Suppressor macrophage treated with lipopolysaccharide for 1 hour (primary cell): ENCODE measurements at places on chromosomes 6 and 20.
A peak's percentile ranks its signal among the peaks of the same experiment; 100 is the strongest.

- DNase-seq: peak; percentile 90
Measured at GRCh38 chr6:150229436-150230163, 86.8 kb downstream of the PPP1R14C start.

DNA sequence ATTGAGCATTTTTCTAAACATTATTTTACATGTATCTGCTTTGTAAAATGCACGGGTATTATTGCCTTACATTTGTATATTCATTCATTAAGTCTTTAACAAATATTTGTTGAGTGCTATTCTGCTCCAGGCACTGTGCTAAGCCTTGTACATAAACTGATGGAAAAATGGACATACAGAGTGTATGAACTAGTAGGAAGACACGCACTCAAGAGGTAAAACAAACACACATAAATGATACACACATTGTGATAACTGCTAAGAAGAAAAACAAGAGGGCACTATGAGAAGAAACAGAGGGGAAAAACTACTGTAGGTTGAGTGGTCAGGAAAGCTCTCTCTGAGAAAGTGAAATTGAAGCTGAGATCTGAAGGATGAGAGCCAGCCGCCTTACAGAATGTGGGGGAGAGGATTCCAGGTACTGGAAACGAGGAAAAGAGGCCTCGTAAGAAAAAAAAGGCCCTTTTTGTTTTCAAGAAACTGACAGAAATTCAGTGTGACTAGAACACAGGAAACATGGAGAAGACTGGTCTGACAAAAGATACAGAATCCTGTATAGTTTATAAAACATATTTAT is 117.5 kb downstream of the EYA4 start:
- DNase-seq: no peak

DNA sequence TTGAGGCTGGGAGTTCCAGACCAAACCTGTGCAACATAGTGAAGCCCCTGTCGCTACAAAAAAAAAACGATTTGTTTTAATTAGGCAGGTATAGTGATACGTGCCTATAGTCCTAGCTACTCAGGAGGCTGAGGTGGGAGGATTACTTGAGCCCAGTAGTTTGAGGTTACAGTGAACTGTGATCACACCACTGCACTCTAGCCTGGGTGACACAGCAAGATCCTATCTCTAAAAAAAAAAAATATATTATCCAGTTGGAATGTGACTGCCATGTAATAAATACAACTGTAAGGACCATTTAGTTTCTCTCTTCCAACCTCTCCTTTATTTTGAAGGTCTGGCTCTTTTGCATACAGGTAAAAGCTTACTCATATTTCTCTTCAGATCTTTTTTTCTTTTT is 571.5 kb downstream of the UTRN start:
- no peak for DNase-seq

DNA sequence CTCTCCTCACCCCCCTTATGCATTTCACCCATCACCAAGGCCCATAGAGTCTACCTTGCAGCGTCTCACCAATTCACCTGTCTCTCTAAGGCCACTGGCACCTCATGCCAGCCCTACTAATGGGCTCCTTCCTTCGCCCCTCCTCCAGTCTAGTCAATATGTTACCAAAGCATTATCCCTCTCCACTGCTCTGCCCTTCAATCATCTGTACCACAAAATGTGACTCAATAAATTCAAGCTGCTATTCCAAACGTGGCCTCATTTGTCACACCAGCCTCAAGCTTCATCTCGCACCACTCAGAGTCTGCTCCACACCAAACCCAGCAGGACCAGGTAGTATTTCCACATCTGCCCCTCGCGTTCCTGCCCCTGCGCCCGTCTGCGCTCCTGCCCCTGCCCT is 21.8 kb upstream of the RPS6KA2 start:
- no peak for DNase-seq

- no peak for DNase-seq
Measured at GRCh38 chr6:44826025-44826676, 438.6 kb downstream of the CDC5L start.

DNA sequence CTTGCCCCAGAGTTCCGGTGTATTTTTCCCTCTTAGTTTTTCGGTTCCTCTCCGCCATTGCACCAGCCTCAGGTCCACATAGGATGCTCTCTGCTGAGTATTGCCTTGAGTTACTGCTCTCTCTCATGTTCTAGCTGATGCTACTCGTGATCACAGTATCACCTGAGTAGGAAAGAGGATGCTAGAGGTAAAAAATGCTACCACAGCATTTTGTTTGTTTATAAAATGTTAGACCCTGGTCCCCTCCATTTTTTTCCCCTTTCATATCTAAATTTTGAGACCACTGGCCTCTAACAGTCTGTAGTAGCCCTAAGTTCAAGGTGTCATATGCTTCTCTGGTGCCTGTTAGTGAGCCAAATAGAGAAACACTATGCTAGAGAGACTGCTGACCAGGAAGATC is 175.5 kb downstream of the OR2B2 start:
- no peak for DNase-seq

DNA sequence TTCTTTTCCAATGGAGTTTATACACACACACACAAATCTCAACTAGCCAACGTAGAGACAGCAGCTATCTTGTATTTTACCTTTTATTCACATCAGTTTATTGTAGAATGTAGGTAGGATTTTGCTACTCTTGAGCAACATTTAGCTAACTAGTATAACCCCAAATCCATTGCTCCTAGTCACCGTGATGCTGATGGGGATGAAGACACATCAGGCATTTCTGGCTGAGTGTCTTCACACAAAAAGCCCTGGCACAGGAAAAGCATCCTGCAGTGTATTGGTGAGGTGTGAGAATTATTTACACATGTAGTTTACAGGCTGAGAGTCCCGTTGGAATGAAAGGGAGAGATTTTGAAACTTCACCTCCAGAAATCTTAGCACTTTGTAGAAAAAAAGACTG is 65.9 kb upstream of the FBXL4 start:
- no peak for DNase-seq

GRCh38 chr6:109420751-109421150 is 19.7 kb downstream of the PPIL6 start:
- no peak for DNase-seq

GRCh38 chr20:62243106-62243505 is 4.8 kb downstream of the OSBPL2 start:
- no peak for DNase-seq

DNA sequence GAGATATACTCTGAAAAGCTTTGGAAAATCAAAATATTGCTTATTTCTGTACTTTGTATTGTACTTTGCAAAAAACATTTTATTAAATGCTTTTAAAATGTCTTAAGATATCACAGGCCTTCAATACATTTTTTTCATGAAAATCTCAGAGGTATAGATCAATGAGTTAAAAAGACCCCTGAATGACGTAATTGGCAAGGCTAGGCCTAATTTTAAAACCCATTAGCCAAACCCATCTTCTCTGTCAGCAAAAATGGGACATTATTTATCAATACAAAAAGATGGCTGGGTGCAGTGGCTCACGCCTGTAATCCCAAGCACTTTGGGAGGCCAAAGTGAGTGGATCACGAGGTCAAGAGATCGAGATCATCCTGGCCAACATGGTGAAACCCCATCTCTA is 84.8 kb upstream of the PAK5 start:
- DNase-seq: no peak

- no peak for DNase-seq
Measured at GRCh38 chr6:158332237-158332636, 20.0 kb downstream of the TULP4 start.
